ENCODE measurements at places on chromosomes 11 and 22.

- DNase-seq = no peak
Measured at GRCh38 chr22:45831394-45831793, 145.6 kb downstream of the WNT7B start.

DNA sequence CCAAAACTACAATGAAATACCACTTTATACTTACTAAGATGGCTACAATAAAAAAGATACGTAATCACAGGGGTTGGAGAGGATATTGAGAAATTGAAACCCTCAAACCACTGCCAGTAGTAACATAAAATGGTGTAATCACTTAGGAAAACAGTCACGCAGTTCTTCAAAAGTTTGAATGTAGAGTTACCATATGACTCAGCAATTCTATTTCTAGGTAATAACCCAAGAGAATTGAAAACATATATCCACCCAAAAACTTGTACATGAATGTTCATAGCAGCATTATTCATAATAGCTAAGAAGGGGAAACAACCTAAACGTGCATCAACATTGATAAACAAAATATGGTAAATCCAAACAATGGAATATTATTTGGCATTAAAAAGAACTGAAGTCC lies 24.4 kb upstream of the PSMA1 start:
- DNase-seq = no peak

DNA sequence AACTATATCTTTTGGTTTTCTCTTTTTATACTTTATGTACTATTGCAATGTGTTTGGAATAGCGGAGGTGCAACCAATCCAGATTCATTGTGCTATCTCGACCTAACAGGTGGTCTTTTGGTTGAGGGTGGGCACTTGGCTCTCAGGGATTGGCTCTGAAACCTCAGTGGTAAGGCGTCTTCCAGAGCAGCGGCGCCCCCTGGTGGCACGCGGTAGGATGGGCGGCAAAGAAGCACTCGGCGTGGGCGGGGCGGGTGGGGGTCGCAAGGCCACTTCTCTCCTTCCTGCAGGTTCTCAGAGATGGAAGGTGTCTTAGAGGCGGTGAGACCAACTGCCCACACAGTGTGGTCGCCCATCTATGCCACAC lies 19.2 kb upstream of the PLET1 start:
- DNase-seq = peak; percentile 35

DNA sequence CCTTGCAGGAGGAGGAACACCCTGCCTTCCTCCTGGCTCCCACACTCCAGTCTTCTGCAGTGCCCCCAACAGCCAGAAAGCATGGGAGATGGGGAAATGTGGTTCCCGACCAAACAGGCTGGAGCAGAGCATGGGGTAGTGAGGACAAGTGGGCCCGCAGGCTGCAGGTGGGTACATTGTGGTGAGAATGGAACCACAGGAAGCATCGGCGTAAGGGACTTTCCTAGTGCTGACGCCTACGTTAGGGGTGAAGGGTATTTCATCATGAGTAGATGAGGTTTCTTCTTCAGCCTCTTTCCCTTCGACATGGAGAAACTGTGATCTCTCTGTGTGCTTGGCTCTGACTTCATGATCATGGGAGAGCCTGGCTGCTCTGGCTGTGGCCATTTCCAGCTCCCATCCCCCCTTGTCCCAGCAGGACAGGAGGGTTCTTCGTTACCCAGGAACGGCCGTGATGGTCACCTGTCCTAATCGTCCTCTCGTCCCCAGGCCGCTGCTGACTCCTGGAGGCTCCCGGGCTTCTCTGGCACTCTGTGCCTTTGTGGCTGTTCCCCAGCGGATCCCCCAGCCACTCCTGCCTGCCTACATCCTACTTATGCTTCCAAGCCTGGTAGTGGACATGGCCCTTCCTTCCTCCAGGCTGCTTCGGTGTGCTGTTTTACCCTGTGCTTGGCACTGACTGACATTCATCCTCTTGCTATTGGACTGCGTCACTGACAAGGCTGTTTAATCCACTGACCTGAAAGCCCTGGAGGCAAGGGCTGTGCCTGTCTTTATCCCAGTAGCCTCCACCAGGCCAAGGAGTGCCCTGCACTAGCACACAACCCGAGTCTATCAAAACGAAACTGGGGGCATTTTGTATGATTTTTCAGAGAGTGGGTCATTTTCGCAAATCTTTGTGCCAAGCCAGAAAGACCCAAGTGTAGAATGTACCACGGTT lies 65.2 kb upstream of the CECR2 start:
- no peak for DNase-seq

DNA sequence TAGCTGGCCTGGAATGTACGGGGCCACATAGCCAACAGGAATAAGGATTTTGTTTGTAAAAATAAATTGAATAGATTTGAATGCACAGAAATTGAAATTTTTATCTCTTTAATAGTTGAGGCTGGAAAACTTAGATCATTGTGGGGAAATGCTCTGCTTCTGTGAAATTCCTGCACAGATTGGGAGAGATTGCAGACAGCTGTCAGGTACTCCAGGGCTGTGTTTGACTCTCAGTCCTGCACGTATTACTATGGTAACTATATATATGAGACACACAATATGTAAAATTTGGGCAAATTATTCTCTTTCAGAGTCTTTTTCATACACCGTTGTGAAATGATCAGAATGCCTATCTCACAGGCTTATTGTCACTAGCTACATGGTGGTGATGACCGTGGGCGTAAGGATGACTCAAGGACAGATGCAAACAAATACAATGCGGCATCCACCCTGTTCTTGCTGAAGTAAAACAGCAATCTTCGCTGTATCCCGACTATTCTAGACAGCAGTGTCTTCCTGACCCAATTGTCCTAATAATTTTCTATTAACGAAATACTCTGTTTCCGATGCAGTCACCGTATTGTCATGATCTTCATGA lies 79.4 kb downstream of the ZC3H12C start:
- no peak for DNase-seq

- DNase-seq = peak; percentile 53
Measured at GRCh38 chr11:65213322-65214211, 31.8 kb downstream of the CAPN1 start.

DNA sequence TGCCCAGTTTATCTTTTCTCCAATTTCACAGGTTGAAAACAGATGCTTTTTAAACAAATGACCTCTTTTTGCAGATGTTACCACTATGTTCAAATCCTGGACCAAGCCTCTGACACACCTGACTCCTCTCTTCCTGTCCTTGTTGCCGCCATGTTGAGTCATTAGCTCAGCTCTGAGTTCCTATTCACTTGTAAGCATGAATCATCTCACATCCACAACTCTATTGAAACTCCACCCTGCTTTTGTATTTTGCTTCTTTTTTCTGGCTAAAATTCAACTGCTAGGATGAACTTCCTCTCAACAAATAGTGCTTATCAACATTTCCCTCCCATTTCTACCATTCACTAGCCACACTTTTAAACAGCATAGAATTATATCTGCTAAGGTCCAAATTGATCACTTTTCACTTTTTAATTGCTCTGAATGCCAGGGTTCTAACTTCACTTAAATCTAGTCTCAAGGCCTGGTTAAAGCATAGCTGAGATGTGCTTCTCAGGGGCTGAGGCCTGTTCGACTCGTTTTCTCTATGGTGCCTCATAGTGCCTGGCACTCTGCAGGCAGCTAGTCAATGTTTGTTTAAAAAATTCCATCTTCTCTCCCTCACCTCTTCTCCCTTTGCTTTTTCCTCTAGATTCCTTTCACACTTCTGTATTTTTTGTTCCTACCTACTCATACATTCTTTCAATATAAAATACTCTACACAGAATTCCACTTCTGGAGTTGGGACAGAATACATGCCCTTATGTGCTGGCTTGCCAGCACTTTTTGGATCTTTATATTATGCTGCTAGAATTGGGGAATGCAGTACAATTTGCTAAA lies 3.9 kb downstream of the JOSD1 start:
- no peak for DNase-seq

DNA sequence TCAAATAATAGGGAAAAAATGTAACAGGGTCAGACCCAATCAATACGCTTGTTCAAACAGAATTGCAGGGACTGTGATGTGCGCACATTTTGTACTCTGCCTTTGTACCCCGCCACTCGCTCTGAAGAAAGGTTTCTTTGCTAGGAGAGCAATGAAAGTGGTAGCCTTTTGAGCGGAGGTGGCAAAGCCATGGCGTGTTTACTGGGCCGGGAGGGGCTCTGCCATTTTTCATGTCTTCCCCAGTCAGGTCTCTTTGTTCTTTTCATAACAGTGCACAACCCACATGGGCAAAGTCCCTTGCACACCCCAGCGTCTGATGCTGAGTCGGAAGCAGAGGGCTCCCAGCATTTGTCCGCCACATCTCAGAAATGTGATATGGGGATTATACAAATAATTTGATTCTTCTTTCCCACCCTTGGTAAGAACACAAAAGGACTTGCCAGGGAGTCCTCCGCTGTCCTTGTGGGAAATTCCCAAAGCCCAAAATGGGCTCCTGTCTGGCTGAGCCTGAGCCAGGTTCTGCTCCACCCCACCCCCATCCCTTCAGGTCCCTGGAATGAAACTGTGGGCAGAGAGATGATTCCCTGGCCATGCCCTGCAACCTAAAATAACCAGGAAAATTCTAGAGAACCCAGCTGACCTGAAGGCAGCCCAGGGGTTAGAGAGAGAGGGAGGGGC lies 36.6 kb downstream of the C11orf58 start:
- DNase-seq = no peak

GRCh38 chr11:61024938-61025820 lies 53.7 kb downstream of the CD6 start:
- no peak for DNase-seq

DNA sequence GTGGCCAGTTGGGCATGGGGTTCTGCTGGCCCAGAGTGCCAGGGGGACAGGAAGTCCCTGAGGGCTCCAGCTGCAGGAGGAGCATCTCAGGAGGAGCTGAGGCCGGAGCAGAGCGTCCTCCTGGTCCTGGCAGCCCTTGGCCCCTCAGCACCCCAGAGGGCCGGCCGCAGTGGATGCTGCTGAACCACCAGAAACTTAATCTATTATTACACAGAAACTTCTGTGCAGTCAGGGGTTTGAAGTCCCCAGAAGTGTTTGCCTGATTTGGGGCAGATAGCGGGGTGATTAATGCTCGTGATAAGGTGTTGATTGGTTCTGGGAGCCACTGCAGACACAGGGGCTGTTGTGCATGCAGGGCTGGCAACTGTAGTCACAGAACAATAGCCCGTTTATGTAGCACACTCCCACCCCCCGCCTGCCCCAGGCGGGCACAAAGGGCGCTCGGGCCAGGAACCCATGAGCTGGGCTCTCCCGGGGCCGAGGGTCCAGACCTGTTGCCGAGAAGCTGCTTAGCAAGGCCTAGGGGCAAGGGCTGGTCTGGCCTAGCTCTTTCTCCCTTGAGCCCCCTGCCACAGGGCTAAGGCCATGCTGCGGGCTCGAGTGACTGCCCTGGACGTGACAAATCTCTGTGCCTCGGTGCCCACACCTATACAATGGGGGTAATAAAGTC lies 29.0 kb upstream of the KCNQ1OT1 start:
- no peak for DNase-seq

- DNase-seq = no peak
Measured at GRCh38 chr11:71298761-71299181, 46.4 kb upstream of the SHANK2 start.

GRCh38 chr11:77472991-77473800 lies 698 bp downstream of the PAK1 start:
- DNase-seq = no peak

- peak; percentile 66 for DNase-seq
Measured at GRCh38 chr22:19844377-19845053, 10.2 kb downstream of the GNB1L start.

- DNase-seq = no peak
Measured at GRCh38 chr11:46252373-46252914, 25.0 kb upstream of the CREB3L1 start.

- no peak for DNase-seq
Measured at GRCh38 chr11:1293619-1294015, 15.8 kb downstream of the TOLLIP start.

DNA sequence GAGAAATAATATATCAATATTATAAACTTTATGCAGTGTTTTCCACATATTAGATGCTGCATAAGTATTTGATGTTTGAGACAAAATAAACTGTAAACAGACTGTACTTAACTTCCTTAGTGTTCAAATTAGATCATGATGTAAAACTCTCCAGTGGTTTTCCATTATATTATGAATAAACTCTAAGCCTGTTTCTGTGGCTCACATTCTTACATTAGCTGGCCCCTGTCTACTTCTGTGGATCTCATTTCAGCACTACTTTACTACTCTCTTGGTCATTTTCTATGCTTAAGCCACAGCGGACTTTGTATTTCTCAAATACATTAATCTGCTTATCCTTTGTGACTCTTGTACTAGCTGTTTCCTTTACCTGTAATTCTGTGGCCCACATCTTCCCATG lies 55.6 kb downstream of the ARHGEF12 start:
- no peak for DNase-seq

DNA sequence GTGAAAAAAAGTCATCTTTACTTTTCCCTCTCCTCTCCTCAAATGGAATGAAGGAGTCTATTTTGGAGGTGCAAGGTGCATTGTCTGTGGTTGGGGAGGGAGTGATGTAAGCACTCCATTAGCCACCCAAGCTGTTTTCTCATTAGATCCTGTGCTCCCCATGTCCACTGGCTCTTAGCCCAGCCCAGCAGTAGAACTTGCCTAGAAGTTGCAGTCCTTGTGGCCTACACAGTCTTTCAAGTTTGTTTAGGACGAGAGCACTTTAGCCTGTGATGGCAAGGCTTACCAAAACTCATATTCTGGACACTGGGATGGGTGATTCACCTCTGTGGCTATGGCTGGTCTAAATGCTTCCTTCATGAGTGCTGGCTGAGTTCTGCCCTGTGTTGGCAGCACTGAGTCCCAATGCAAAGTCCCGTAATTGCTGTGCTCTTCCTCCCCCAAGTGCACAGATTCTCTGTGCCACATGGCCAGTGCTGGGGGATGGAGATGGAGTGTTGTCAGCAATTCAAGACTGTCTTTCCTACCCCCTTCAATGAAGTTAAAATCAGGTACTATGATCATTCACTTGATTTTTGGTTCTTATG lies 15.8 kb downstream of the SLC22A25 start:
- no peak for DNase-seq

- DNase-seq = no peak
Measured at GRCh38 chr11:117502015-117502778, 174.5 kb downstream of the CEP164 start.

GRCh38 chr11:132595246-132595645 lies 937.1 kb downstream of the OPCML start:
- no peak for DNase-seq

GRCh38 chr11:73372375-73372993 lies 3.7 kb upstream of the RELT start:
- peak; percentile 15 for DNase-seq
